ENCODE measurements at places on chromosomes 7 and 10. TPM values are rescaled to one million over a fixed set of nuclear protein-coding genes. Genes with fewer than 3 reads are reported as not detected.

The CRHR2 gene
- total RNA-seq, result not detected

The AGK gene
- total RNA-seq, result 32.5 TPM

The CLDN4 gene
- 0.24 TPM for total RNA-seq

DNA sequence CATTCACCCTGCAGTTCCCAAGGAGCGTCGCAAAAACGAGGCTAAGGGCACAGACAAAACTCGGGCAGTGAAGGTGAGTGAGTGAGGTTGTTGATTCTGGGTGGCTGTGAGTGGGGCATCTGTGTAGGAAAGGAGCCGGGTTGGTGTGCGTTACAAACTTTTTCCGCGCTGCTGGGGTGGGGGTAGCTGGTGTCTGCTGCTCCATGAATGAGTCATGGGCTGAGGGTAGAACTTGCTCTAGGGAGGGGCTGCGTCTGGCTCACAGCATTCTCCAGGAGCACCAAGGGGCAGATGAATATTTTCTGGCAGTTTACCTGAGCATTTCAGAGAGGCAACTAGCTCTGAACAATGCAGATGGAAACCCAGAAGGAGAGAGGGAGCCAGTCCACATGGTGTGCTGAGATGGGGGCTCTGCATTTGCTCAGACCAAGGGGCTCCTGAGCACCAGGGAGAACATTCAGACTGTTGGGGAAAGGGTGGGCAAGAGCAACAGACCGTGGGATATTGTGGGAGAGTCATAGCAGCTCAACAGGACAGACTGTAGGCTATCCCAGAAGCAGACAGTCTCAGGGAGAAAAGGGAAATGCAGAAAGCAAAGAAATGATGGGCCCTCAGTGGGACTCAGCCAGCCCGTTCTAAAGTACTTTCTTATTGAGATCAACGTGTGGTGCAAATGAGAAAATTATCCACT, 18.8 kb downstream of the NOBOX start:
- no peak for DNase-seq
